Stimulated activated CD4-positive, alpha-beta T cell treated with anti-CD3 and anti-CD28 coated beads, TNF-alpha, amount 100 ng/mL, for 48 hours (primary cell): ENCODE measurements at places on chromosomes 1 and 21.

- no peak for DNase-seq
Measured at GRCh38 chr1:121587777-121588176, 403.0 kb downstream of the SRGAP2C start.

DNA sequence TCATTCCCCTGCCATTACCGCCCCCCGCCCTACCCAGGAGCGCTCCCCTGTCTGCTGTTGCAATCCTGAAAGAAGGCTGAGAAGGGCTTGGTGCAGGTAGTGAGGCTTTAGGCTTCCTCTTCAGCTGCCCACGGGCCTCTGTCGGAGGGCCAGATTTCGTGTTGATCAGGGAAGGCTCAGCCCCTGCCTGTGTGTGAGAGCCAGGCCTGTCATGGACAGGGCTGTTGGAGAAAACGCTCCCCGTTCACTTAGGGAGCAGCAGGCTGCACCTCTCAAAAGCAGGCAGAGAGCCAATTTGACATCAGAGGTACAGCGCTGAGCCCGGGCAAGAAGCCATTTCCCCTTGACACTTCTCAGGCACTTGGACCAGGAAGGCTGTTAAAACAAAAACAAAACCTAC lies 19.0 kb downstream of the TEX35 start:
- DNase-seq: no peak

GRCh38 chr1:182391362-182392049 lies at the start of gene GLUL:
TSS of gene GLUL (minus strand) at chr1:182391790. CDS start at chr1:182388737, 3,053 bp downstream.
- peak; percentile 49 for DNase-seq

GRCh38 chr1:27399251-27400025 lies 7.0 kb downstream of the GPR3 start:
- DNase-seq: no peak

- peak; percentile 27 for DNase-seq
Measured at GRCh38 chr1:145918992-145919939, 749 bp upstream of the PEX11B start.

- no peak for DNase-seq
Measured at GRCh38 chr1:227369102-227369760, 50.9 kb upstream of the CDC42BPA start.

DNA sequence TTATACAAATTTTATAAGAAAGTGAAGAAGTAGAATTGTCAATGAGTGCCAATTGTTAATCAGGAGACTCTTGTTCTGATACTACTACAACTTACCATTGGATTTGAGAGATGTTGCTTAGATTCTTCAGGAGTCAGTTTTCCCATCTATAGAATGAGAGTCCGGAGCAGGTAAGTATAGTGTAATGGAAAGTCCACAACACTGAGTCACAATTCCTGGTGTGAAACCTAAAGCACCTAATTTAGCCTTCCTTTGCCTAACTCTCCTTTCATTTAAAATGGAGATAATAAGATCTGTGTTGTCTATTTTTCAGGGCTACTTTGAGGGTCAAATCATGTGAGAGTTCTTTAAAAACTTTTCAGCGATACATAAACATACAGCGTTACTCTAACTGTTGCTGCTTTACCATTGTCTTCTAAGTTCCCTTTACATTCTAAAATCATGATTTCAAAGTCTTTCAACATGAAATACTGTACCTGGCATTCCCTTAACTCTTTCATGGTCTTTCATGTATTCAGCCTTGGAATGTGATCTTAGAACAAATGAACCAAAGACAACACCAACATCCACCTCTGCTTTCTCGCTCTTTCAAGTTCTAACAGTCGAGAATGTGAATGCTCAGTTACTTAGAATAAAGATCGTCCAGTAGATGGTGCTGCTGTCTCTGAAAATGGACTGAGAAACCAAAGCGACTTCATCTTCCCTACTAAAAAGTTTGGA lies 90.9 kb downstream of the SLC30A10 start:
- DNase-seq: no peak

DNA sequence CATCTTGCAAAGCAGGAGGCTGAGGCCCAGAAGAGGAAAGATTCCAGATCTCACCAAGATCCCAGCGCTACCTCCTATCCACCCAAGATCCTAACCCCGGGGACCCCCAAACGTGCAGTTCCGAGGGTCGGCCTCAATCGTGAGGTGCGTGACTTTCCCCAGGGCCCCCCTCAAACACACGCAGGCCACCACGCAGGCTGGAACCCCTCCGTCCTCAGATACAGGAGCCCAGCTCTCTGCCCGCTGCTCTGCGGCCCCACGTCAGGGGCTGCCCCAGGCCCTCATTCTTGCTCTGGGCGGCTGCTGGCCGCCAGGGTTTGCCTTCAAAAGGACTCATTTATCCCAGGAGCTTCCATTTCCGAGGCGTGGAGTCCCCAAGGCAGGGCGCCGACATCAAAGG lies 39.9 kb downstream of the KRTAP10-1 start:
- no peak for DNase-seq

GRCh38 chr1:200896531-200897196 lies 2.0 kb downstream of the INAVA start:
- no peak for DNase-seq

GRCh38 chr1:116768416-116769103 lies 14.3 kb downstream of the CD2 start:
- no peak for DNase-seq

GRCh38 chr1:234725177-234726132 lies 115.5 kb upstream of the IRF2BP2 start:
- peak; percentile 55 for DNase-seq

- no peak for DNase-seq
Measured at GRCh38 chr1:52306227-52307006, 59.6 kb downstream of the CC2D1B start.

- DNase-seq: no peak
Measured at GRCh38 chr1:55194851-55195250, 20.3 kb downstream of the USP24 start.

- no peak for DNase-seq
Measured at GRCh38 chr1:19512545-19512944, 27.2 kb upstream of the CAPZB start.

DNA sequence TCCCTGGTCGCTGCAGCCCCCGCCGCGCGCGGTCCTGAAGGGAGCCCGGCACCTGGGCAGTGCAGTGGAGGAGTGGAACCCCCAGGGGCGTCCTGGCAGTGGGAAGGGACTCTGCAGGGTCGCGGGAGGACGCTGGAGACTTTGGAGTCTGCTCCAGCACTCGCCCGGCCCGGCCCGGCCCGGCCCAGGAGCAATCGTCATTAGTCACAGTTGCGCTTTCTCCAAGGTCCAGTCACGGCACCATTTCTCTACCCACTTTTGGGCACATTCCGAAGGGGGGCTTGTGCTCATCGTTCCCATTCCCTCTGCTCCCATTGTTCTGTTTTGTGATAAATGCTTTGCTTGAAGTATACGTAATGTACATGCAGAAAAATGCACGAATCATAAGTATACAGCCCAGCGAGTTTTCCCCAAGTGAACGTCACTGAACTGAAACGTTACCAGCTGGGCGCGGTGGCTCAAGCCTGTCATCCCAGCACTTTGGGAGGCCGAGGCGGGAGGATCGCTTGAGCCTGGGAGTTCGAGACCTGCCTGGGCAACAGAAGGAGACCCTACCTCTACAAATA lies 999 bp downstream of the THAP3 start:
- peak; percentile 7 for DNase-seq
